Stimulated activated CD4-positive, alpha-beta T cell treated with anti-CD3 and anti-CD28 coated beads, Interleukin-12 subunit alpha, Interleukin-12 subunit beta, amount 100 ng/mL, for 4 hours (primary cell): ENCODE measurements at places on chromosomes 3 and 15.

- no peak for DNase-seq
Measured at GRCh38 chr3:95217661-95218060, 1154.8 kb downstream of the NSUN3 start.

GRCh38 chr3:83193526-83193925, 1432.1 kb upstream of the GBE1 start:
- DNase-seq: no peak

GRCh38 chr15:82292271-82292670, 29.7 kb downstream of the SAXO2 start:
- DNase-seq: no peak

DNA sequence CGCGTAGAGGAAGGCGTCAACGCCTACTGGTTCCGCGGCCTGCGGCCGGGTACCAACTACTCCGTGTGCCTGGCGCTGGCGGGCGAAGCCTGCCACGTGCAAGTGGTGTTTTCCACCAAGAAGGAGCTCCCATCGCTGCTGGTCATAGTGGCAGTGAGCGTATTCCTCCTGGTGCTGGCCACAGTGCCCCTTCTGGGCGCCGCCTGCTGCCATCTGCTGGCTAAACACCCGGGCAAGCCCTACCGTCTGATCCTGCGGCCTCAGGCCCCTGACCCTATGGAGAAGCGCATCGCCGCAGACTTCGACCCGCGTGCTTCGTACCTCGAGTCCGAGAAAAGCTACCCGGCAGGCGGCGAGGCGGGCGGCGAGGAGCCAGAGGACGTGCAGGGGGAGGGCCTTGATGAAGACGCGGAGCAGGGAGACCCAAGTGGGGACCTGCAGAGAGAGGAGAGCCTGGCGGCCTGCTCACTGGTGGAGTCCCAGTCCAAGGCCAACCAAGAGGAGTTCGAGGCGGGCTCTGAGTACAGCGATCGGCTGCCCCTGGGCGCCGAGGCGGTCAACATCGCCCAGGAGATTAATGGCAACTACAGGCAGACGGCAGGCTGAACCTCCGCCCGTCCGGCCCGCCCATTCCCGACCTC, 4.1 kb downstream of the ISLR2 start:
- DNase-seq: no peak

DNA sequence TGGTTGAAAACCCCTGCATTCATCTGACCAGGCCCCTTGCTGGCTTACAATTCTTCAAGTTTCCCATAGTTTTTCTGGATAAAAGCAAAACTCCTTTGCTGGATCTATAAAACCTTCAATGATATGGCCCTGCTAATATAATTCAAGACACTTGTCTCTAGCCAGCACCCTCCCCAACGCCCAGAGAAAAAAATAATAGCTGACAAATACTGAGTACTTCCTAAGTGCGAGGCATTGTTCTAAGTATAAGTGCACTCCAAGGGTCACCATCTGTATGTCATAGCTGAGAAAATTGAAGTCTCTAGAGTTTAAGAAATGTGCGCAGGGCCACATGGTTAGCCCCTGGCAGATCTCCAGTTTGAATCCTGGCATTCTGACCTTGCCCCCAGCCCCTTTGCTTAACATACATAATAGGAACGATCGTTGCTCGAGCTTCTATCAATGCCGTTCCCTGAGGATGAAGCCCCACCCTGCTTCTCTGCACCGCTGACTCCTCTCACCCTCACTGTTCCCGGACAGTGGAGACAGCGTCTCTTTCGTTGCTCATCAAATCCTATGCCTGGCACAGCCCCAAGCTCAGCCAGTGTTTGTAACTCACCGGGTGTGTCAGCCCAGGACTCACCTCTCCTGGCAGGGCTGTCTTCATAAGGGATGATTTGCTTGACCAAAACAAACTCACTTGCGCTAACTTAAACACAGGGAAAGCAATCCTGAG, 377.1 kb upstream of the PROK2 start:
- no peak for DNase-seq

DNA sequence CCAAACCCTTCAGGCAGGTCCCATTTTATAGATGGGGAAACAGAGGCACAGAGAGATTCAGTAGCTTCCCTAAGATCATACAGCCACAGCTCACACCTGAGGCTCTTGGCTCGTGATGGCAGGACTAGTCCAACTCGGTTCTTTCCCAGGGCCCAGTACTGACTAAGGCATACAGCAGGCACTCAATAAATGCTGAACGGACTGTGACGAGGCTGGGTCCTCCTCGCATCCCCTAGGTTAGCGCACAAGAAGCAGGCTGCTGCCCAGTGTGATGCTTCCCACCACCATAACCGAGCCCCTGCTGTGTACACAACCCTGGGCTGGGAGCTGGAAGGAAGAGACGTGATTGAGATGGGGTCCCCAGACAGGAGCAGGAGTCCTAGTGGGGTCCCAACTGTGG, 24.9 kb downstream of the PLXND1 start:
- no peak for DNase-seq

DNA sequence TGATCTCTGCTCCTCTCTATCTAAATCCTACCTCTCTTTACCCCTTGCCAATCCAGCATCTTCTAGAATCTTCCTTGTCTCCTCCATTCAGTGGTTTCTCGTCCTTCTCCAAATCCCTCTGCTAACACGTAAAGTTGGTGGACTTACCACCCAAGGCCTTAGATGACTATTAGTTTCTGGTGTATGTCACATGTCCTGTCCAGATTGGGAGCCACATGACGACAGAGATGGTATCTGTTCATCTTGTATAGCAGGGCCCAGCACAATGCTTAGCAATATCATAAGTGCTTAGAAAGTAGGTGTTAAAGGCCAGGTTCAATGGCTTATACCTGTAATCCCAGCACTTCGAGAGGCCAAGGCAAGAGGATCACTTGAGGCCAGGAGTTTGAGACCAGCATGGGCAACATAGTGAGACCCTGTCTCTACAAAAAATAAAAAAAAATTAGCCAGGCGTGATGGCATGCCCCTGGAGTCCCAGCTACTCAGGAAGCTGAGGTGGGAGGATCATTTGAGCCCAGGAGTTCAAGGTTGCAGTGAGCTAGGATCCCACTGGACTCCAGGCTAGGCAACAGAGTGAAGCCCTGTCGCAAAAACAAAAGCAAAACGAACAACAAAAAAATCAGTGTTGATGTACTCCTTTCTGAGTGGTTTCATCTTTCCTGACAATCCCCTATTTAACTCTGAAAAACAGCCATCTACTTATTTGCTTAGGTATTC, 81.8 kb downstream of the HMG20A start:
- no peak for DNase-seq

- no peak for DNase-seq
Measured at GRCh38 chr15:77075528-77075927, 4.6 kb upstream of the TSPAN3 start.

DNA sequence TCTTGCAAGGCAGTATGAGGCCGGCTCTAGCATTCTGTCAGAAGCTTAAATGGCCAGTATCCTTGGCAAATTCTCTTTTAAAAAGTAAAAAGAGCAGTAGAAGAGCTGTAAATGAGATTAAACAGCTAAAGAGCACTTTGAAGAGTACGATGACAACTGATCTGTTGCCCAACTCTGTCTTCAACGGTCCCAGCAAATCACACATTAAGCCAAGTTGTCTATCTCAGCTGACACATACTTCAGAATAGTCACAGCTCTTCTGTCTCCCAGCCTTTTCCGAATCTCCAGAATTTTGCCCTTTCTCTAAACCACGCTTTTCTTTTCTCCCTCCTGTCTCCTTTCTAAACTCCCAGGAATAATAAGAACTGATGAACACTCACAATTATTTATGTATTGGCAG, 51.7 kb downstream of the PRICKLE2 start:
- no peak for DNase-seq

- no peak for DNase-seq
Measured at GRCh38 chr3:53199834-53200233, 38.8 kb downstream of the PRKCD start.

DNA sequence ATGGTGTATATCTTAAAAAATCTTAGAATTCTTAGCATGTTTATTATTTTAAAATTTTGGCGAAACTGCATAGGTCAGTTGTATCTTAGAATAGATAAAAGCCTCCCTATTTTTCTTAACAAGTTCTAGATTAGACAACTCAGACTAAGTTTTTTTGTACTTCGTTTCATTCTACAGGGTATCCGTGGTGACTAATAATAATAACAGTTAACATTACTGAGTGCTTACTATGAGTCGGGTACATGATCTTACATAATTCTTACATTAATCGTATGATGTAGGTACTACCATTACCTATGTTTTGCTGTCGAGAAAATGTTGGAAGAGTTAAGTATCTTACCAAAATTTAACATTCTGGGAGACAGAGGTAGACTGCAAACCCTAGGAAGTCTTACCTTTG, 60.7 kb downstream of the UBE2E2 start:
- no peak for DNase-seq

GRCh38 chr3:125440559-125440955, 65.4 kb upstream of the ZNF148 start:
- no peak for DNase-seq

DNA sequence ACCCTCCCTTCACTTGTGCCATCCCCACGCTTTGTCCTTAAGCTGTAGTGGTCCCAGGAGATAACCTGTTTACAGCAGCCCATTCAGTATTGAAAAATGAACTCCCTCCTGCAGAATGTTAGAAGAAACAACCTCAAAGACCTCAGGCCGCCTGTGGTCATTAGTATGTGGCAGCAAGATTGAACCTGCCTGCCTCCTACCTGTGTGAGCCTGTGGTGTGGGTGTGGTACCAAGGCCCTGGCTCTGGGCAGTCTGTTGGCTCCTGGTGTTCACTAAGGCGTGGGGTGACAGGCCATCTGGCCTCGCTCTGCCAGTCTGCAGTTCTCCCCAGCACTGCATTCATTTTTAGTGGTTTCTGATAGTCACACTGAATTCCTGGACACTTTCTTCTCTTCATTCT, 21.0 kb downstream of the LSM3 start:
- no peak for DNase-seq

DNA sequence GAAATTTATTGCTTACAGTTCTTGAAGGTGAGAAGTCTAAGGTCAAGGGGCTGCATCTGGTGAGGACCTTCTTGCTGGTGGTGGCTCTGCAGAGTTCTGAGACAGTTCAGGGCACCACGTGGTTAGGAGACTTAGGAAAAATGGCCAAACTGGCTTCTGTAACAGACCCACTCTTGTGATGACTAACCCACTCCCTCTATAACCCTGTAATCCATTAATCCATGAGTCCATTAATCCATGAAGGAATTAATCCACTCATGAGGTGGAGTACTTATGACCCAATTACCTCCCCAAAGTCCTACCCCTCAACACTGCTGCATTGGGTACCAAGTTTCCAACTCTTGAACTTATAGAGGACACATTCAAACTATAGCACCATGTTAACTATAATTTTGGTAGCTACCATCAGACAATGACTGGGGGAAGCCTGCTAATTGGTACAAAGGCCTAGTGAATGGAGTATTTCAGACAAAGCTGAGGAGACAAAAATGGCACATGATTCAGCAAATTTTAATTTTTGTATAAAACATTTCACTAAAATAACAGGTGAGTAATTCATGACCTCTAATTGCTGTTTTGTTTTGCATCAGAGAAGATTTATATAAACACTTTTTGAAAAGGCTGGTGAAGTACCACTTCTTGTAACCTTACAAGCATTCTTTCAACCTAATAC, 374.1 kb upstream of the TBL1XR1 start:
- DNase-seq: no peak

DNA sequence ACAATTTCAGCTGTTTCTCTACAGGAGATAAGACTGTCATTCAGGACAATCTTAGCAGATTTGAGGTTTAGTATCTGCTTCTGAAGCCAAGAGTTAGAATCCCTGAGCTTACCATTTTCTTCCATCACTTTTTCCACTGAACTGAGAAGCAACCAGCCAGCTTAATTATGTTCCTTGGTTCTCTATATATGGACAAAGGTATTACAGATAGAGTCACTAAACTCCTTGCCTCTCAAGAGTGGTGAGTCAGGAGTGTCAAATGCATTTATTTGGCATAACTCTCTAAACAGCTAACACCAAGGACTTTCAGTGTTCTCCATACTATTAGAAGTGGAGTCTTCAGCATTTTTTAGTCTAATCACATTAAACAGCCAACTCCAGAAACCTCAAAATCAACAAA, 239.3 kb downstream of the ALCAM start:
- DNase-seq: no peak

- no peak for DNase-seq
Measured at GRCh38 chr3:191366675-191367074, 36.3 kb upstream of the UTS2B start.

DNA sequence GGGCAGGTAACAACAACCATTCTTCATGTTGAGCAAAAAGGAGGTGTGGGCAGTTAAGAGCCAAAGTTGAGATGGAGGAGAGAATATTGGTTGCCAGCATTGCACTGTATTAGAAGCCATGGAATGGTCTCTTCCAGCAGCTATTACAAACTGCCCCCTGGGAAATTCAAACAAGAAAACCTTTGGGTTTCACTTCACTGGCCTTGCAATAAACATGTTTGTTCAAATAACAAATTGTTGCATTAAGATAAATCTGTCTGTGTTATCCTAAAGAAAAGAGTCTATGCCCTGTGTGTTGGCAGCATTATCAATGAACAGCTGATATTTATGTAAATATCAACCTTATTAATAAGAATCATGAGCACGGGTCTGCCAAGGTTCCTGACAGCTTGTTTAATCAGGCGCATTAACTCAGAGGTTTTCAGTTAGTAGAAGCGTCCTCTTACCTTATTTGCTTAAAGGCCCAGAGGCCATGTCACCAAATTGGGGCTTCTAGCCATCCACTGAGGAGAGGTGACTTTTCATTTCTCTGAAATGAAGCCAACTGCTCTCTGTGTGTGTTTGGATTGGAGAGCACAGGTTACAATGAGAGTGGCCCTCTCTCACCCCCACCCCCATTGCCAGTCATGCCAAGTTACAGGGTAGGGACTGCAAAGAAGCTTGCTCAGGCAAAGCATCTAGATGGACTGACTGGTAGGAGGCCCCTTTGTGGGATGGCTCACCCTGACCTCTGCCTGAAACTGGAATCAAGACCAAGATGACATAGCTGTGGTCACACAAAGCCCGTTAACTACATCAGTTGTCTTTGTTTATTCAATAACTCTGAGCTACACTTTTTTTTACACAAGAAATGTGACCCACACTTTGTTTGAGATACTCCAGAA, 10.5 kb downstream of the FILIP1L start:
- DNase-seq: no peak

- no peak for DNase-seq
Measured at GRCh38 chr3:65006300-65006739, 318.5 kb upstream of the ADAMTS9 start.

DNA sequence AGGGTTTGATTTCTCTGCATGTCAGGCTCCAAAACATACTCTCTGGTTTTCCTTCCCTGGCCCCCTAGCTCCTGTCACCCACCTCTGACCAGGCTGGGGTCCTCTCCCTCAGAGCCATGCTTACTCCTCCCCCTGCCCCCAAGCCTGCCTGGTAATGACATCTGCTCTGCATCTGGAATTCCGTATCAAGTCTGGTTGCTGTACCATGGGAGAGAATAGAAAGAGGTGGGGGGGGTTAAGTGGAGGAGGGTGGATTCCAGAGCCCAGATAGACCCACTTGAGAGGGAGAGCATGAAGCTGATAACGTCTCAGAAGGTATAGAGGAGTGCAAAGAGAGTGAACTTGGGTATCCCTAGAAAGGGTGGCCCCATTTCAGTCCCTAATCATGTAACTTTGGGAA, 4.2 kb downstream of the IGDCC4 start:
- DNase-seq: no peak
